ENCODE measurements at places on chromosomes 11 and 22.
A peak's percentile ranks its signal among the peaks of the same experiment; 100 is the strongest.

DNA sequence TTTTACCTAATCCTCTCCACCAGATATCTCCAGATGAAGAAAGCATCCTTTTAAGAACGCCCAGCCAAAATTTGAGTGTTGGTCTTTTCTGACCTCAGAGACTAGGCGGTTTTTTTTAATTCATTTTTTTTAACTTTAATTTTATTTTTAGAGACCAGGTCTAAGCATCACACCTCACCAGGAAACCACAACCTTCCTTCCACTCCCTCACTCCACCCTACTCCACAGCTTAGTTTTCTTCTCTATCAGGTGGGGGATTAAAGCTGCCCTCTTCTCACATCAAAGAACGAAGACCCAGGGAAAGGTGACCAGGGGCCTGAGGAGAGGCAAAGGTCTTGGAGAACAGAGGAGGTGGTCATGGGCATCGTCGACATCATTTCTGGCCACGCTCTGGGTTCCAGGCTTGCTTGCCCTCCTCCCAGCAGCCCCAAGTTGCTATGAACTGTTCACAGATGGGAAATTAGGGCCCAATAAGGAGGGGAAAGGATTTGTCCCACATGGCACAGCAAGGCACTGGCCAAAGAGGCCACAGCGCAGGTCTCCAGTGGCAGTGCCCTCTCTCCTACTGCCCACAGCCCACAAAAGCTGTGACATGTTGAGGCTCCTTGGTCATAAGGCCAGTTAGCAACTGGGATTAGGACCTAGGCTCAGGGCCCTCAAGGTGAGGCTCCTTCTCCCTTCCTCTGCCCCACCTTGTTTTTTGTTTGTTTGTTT, 1.4 kb upstream of the PEX16 start:
- DNase-seq = no peak

- DNase-seq = no peak
These were observed 1.8 kb upstream of the LRRC75B start for GRCh38 chr22:24594569-24595120.

DNA sequence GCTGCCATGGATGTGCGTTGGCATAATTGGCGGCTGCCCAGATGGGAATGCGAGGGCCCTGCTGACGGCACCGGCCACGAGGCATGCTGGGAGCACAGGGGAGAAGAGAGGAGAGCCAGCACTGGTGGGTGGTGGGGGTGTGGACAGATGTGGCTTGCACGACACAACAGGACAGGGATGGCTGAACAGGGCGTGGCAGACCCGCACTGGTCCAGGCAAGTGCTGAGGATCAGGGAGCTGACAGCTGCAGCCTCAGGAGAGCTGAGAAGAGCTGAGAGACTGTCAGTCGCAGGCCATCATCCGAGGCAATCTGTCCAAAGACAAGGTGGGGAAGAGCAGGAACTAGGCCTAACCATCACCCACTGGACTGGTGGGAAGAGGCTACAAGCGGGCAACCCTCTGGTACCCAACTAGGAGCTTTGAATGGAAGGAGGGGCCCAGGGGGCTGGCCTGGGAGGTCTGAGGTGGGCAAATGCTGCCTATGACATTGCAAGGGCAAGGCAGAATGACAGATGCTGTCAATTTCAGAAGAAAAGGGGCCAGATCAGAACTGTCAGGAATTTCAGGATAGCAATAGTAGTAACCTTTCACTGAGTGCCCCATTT, 2.4 kb downstream of the GNB1L start:
- no peak for DNase-seq

DNA sequence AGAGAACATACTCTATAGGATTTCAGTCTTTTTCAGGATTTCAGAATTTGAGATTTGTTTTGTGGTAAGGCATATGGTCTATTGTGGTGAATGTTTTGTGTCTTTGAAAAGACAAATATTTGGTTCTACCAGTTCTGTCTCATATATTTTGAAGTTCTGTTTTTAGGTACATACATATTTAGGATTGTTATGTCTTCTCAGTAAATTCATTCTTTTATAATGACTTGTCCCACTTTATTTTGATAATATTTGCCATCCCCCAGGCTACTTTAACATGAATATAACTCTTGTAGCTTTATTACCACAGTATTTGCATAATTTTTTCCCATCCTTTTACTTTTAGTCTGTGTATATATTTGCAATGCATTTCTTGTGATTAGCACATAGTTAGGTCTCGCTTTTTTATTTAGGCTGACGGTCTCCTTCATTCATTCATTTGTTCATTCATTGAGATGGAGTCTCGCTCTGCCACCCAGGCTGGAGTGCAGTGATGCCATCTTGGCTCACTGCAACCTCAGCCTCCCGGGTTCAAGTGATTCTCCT, 32.1 kb downstream of the MTMR3 start:
- DNase-seq = no peak

DNA sequence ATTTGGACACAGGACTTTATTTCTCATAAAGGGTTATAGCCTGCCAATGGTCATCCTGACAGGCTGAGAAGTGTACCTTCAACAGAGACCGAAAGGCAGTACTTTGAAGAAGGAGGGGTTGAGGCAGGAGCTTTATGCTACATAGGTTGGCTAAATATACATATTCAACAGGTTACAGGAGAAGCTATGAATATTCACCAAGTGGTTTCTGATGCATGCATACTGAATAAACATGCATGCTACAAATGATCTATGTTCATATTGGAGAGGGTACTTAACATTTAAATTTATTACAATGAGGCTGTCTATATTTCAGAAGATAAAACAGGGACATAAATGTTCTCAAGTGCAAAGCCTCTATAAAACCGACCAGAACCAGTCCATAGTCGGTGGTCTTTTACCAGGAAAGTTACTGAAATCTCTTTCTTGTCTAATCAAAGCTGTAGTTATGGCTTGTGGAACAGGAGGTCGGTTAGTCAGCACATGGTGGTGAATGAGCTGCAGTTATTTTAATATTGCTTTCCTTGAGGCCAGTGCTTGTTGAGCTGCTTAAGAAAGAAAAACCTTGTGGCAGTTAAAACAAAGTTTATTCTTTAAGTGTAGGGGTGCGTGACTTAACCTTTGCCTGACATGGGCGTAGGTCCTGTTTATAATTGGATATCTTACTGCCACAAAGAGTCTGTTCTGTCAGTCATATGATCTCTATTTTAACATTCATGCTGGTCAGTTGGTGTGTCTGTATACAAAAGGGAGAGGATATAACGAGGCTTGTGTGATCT, 19.5 kb downstream of the CNTF start:
- peak; percentile 2 for DNase-seq

- DNase-seq = no peak
These were observed 1342.3 kb downstream of the TBC1D22A start for GRCh38 chr22:48104766-48105165.

DNA sequence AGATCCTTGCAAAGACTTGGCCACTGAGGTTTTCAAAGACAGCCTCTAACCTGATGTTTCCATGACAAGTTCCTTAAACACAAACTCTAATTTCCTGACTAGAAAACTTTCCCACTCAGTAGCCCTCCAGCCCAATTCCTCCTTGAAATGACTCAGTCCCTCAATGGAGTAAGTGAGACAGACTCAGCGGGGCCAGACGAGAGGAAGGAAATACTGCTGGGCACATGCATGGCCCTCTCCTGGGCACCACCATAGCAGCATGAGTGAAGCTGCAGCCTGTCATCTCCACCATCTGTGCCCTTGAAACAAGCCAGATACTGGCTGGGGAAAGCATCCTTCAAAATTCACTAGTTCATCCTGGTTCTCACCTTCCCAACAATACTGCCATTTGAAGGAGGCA, 76.2 kb upstream of the GDPD4 start:
- no peak for DNase-seq

DNA sequence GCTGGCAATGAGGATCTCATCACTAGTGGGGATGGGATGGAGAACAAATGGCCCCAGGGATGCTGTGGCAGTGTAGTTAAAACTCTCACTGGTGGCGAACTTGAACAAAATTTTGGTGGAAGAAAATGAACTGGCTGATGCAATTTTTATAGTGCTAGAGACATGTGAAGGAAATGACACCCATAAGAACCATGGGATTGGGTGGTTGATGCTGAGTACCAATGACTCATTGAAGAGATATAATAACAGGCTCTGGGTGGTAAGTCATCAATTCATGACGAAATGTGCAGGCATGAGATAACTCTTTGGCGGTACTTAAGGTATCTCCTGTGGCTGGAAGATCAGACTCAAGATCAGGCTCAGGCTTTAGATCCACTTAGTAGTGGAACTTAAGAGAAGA, 172.9 kb upstream of the DDI1 start:
- DNase-seq = no peak

- no peak for DNase-seq
These were observed 35.0 kb upstream of the PPARA start for GRCh38 chr22:46115388-46115678.

DNA sequence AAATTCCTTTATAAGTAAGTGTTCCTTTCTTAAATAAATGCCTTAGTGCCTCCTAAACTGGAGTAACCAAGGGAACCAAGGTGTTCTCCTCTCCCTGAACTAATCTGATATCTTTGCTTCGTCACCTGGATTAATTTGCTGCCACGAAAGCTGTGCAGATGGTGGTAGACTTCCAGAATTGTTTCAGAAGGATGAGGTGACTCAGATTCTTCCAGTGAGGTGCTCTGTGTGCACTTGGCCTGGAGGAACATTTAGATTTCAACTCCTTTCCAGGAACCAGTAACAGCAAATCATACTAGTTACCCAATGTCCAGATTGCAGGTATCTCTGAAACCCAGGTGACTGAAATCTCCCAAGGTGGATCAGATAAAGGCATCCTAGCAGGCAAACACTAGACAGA, 181.9 kb downstream of the FAT3 start:
- DNase-seq = no peak

GRCh38 chr22:48577014-48577690, 1250.5 kb downstream of the BRD1 start:
- DNase-seq = no peak

GRCh38 chr11:115506954-115507675, 2.9 kb upstream of the CADM1 start:
- DNase-seq = no peak

DNA sequence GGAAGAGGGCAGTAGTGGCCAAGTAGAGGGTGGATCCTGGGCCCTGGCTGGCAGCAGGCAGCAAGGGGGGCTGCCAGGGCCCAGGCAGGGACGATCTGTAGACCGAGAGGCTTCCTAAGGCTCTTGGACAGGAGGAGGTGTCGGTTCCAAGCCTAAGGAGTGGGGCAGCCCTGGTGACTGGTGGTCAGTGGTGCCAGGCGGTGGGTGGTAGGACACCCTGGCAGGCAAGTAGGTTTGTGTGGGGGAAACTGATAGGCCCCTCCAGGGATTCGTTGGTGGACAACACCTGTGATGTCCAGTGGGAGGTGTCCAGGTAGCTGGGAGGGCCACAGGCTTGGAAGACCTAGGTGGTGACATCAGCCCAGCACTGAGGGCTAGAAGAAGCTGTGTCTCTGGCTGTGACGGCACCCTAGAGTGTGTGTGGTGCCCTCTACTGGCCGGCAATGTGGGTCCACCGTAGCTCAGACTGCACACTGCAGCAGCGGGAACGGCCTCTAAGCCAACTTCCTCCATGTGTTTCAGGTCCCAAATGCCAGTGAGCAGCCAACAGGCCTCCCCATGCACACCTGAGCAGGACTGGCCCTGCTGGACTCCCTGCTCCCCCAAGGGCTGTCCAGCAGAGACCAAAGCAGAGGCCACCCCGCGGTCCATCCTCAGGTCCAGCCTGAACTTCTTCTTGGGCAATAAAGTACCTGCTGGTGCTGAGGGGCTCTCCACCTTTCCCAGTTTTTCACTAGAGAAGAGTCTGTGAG, 9.4 kb upstream of the SAMM50 start:
- peak; percentile 40 for DNase-seq

- no peak for DNase-seq
These were observed at the start of gene GPR152 for GRCh38 chr11:67452141-67452952. TSS of gene GPR152 (minus strand) at chr11:67452729. CDS start at chr11:67452724, 5 bp downstream.

DNA sequence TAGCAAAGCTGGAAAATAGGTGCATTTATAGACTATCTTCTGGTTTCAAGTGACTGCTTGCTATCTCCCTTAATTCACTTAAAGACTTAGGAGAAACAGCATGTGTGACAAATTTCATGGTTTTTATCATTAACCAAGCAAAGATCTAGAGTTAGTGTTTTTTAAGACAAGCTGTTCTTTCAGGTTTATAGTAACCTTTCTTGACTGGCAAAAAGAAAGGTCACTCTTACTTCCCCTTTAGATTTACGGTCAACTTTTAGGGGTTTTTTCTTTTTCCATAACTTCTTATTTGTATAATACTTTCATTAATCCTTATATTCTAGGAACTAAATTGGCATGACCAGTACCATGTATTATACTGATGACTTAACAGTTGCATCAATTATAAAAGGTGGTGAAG, 46.6 kb downstream of the KDM2A start:
- no peak for DNase-seq

DNA sequence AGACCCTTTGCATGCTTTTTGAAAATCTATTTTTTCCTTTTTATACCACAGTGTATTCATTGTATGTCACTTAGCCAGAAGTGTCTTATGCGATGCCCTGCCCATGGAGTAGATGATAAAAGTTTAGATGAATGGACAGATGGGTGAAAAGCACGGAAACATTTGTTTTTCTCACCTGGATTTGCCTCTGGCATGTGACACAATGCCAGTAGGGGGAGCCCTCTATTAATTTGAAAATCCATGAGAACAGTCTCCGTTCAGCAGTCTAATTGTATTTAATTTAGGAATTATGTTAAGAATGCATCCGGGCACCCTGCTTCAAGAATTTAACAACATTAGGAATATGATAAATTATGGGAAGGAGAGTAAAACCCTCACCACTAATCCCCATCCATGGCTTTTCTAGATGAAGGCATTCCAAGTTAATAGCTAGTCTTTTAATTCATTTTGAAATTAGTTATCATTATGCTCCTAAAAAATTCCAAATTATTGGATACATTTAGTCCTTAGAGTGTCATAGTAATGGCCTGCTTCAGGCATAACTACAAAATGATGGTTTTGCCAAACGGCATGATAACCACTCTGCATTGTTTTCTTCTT, 55.3 kb upstream of the ALKBH3 start:
- peak; percentile 28 for DNase-seq

DNA sequence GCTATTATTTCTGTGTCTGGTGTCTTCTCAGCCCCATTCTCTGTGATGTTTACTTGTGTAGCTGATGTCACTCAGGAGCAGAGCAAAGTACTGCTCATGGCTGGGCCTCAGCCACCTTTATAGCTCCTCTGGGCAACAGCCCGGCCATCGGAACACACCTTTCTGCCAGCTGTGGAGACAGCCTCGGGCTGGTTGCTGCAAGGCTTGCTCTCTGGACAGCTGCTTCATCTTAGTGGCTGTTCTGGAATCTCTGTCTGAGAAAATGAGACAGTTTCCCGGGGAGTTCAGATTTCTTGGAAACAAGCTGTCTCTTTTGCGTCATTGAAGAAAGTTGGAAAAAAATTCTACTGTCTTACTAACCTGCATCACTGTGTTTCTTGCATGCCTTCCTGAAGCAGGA, 20.0 kb downstream of the THY1 start:
- DNase-seq = no peak

- DNase-seq = peak; percentile 15
These were observed 115.9 kb upstream of the CCDC179 start for GRCh38 chr11:22976146-22976545.

GRCh38 chr22:26527574-26528465, 15.5 kb upstream of the TFIP11 start:
- DNase-seq = no peak
